ENCODE measurements at places on chromosomes 7 and 10.
A peak's percentile ranks its signal among the peaks of the same experiment; 100 is the strongest.

- DNase-seq: no peak
Observed at GRCh38 chr7:44313016-44313415, 12.4 kb downstream of the CAMK2B start.

GRCh38 chr10:95462740-95463667 is 98.2 kb downstream of the SORBS1 start:
- DNase-seq: no peak

DNA sequence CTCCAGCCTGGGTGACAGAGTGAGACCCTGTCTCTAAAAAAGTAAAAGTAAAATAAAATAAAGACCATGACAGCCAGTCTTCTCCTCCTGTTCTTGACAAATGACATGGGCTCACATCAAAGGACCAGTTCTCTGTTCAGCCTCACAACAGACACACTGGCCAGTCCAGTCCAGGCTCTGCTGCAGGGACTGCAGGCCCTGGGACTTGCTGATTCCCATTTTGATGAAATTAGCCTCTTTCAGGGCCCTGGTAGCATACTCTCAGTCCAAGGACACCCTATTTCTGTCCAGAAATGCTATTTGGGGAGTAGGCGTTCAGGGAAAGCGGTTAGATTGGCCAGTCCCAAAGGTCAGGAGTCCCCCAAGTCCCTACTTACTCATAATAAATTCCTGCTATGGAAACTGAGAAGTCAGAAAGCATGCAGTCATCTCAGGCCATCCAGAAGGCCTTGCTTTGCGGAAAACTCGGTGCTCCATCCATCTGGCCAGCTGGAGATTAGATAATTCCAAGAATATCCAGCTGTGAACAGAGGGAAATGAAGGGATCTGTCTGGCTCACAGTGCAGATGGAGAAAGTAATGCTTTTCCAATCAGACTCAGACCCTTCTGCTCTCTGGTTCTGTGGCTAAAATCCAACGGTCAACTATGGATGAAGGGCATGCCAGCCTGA is 74.4 kb downstream of the RAB11FIP2 start:
- no peak for DNase-seq

- DNase-seq: no peak
Observed at GRCh38 chr7:93015101-93015778, 102.5 kb downstream of the SAMD9 start.

GRCh38 chr7:155529346-155529745 is 17.0 kb downstream of the CNPY1 start:
- DNase-seq: no peak

DNA sequence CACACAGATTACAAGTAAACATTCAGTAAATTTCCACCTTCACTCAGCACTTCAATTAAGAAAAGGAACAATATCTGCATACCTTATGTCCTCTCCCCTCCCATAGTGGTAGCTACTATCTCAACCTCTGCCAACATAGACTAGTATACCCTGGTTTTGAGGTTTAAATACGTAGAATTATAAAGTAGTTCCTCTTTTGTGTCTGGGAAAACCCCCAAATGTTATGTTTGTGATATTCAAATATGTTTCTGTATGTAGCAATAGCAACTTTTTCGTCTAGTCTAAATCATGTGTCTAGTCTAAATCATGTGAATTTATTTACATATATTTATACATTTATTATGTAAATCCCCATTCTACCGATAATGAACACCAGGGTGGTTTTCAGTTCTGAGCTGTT is 13.2 kb upstream of the CAMK2B start:
- DNase-seq: peak; percentile 58

- DNase-seq: no peak
Observed at GRCh38 chr7:3574386-3574785, 273.3 kb downstream of the SDK1 start.

DNA sequence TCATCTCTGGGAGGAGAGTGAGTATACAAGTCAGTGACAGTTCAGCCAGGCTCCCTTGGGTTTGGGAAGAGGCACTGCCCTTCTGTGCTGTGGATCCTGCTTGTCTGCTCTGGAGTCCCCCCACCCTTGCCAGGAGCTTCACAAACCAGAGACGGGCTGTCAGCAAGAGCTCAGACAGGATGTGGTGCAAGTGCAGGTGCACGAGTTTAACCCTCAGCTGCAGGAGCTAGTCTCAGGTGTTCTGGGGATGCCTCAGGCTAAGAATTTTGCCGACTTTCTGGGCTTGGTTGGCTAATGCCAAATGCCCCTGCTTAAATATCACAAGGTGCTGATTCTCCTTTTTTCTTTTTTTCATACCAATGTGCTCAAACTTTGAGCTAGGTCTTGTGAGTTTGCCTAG is 22.3 kb downstream of the ZNF783 start:
- no peak for DNase-seq

- DNase-seq: no peak
Observed at GRCh38 chr7:16350634-16351033, 70.7 kb downstream of the CRPPA start.

DNA sequence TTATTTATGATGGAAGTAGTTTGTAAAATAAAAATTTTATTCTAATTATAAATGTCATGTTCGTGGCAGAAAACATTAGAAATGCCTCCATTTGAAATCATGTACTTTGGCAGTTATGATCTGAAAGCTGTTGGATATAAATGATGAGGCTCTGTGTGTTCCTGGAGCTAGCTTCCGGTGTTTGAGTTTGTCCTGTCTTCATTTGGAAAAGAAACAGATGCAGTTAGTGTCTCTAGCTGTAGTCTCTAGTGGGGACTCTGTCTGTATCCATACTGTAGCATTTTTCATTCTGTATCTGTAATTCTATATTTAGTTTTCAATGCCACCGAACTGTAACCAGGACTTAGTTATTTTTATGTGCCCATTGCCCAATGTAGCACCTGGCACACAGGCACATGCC is 197.0 kb upstream of the FZD1 start:
- DNase-seq: no peak

- no peak for DNase-seq
Observed at GRCh38 chr10:110168601-110169481, 38.6 kb upstream of the MXI1 start.

DNA sequence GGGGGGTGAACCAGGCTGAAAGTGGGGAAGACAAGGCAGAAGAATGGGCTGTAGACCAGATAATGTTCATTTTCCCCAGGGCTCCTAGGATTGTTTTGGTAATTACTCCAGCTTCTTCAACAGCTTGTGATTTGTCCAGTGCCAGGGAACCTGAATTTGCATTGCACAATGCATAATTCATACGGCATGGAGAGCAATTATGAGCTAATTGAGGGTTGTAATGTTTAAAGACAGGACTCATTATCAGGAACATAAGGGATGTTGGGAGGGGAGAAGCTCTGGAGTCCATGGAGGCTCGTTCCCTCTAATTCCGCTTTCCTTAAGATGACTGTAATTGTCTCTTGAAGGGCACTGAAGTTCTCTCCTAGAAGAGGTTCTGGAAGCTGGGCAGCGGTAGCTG is 405.0 kb upstream of the ZMIZ1 start:
- DNase-seq: no peak

DNA sequence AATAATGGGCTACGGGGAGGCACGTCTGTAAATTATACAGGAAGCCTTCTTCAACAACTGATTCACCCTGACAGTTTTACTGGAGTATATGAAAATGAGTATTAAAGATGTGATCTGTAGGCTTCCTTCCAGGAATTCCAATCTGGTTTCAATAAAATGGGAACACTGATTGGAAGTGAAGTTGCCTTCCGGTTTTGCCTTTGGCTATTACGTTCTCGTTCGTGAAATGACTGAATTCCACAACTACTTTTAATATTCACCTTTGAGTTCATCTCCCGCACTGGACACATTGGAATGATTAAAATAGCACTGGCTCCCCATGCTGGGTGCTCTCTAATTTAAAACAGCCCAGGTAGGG is 350.1 kb upstream of the MKI67 start:
- no peak for DNase-seq

DNA sequence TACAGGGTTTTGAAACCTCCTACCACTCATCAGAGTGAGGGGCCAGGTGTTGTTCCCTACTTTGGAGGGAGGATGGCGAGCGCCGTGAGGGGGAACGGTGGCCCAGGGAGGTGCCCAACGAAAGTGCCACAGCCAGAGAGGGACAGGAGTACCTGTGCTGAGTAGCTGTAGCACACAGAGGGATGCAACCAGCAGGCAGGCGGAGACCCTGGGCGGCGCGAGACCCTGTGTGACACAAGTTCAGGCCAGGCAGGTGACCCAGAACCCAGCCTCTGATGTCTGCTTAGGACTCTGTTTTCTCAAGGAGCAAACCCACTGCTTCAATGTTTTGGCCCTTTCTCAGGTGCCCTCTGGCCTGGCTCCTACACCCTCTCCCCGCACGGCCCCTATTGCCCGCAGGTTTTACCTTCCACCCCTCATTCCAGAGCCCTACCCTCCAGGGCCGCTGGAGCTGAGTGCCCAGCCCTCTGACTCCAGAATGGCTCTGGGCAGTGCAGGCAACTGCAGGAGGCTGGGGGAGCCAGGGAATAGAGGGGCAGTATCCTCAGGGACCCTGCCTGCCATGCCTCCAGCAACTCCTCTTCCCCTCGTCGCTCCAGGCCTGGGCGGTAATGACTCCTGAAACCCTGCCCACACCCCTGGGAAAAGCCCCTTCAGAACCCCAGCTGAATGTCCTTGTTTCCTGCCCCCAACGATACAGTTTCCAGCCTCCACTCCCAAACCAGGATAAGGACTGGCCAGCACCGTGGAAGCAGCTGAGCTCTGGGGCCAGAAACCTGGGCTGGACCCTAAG is 164.1 kb upstream of the RHEB start:
- no peak for DNase-seq

DNA sequence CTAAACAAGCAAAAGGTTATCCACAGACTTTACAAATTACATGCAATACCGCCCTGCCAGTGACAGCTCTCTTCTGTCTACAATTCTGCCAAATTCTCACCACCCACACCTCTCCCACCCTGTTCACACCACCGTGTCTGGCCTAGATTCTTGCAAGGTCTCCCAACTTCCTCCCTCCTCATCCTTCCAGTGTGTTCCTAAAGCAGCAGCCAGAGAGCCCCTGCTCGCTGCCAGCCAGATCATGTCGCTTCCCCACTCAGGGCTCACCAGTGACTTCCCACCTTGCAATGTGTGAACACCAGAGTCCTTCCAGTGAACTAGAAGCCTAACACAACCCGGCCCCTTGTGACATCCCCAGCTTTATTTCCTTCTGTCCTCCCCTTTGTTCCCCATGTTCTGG is 121.6 kb downstream of the HECW1 start:
- no peak for DNase-seq

DNA sequence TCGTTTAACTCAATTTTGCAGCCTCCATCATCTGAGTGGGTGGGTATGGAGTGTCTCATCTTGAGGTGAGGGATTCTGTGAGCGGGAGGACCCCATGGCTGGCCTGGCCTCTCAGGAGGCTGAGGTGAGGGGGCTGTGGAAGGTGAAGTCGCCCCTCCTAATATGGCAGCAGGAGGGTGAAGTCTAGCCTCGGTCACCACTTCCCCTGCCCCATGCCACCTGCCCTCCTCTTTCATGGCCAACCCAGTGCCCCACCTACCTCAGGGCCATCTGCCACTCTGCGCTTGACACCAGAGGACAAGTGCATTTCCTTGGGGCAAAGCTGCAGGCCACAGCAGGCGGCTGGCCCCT is 8.7 kb downstream of the RASGEF1A start:
- DNase-seq: no peak

- no peak for DNase-seq
Observed at GRCh38 chr10:96632974-96633710, 46.3 kb upstream of the TM9SF3 start.

Data from Kasumi-1 (cell line).